Vagina (tissue), 2 donors: ENCODE measurements at places on chromosomes 6 and 20.

- no peak for DNase-seq
These were observed 61.5 kb upstream of the GGTLC1 start for GRCh38 chr20:24050119-24050518.

- DNase-seq, result no peak
These were observed 17.8 kb upstream of the TCF21 start for GRCh38 chr6:133871131-133871530.

- DNase-seq, result no peak
These were observed 59.1 kb upstream of the PRDM1 start for GRCh38 chr6:106026748-106027715.

- DNase-seq, result no peak
These were observed 172.4 kb downstream of the PLCB4 start for GRCh38 chr20:9241232-9241692.

DNA sequence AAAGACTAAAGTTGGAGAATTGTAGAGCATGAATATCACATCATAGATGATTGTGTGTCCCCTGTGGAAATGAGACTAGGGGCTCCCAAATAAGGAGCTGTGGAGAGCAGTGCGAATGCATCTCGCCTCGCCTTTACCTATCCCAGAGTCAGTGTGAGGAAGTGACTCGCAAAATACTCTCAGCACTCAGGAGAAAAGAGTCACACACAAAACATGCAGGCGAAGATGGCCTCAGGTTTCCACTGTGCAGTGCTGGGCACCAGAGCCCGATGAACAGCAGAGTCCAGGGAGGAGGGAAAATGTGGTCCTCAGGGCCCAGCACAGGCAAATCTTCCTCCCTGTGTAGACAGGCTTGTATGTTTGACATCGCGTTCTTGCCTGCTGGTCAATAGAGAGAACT is 126.5 kb upstream of the AFDN start:
- no peak for DNase-seq

- DNase-seq, result no peak
These were observed 171.4 kb upstream of the SYNDIG1 start for GRCh38 chr20:24297993-24298392.

- DNase-seq, result no peak
These were observed 7.1 kb downstream of the BMP7 start for GRCh38 chr20:57259121-57259937.

DNA sequence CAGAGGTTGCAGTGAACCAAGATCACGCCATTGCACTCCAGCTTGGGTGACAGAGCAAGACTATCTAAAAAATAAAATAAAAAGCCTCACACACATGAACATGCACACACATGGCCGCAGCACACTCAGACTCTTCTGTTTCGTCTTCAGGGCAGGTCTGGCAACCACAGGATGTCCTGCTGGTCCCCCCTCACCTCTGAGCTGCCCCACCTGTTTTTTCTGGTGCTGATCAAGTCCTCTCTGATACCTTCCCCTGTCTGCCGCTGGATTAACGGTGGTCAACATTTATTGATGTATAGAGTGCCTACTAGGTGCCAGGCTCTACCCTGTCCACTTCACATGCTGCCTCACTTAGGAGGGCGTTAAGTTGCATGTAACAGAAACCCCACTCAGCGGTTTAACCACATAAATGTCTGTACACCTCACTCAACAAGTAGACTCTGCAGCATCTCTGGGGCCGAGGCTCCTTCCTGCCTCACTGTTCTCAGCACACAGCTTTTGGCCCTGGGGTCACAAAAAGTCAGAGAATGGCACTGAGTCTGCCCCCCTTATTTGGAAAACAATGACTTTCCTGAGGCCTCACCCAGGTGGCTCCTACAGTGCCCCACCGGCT is 4.5 kb upstream of the AP5S1 start:
- no peak for DNase-seq

DNA sequence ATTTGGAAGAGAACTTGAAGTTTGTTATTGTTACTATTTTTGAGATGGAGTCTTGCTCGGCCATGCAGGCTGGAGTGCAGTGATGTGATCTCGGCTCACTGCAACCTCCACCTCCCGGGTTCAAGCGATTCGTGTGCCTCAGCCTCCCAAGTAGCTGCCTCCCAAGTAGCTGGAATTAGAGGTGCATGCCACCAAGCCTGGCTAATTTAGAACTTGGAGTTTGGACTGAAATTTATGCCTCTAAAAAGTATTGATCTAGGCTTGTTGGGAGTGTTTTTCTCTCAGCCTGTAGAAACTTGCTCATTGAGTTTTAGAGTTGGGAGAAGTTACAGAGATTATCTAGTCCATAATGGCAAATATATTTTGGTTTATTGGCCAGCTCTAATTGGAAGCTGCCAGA is 4.1 kb downstream of the ITCH start:
- no peak for DNase-seq

- no peak for DNase-seq
These were observed 230.2 kb downstream of the PTPRK start for GRCh38 chr6:128290221-128290620.

DNA sequence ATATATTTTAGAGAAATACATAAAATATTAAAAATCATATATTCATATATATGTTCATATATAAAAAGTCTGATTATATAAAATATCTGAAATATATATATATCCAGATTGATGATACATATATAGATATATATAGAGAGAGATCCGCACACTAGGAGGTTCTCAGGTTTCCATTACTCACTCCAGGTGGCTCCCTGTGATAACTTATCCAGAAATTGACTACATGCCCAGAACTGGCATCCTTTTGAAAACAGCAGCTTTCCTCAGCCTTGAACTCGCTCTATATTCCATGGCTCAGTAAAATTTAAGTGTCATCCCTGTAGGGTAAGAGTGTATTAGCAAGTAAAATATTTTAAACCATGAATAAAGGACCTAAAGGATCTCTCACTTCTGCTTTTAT is 206.8 kb downstream of the TINAG start:
- no peak for DNase-seq

- DNase-seq, result no peak
These were observed 230.4 kb downstream of the CLVS2 start for GRCh38 chr6:123226398-123226797.

- no peak for DNase-seq
These were observed 23.3 kb downstream of the BCAS1 start for GRCh38 chr20:54047048-54047447.

- DNase-seq, result no peak
These were observed 32.9 kb downstream of the PTCHD4 start for GRCh38 chr6:48078120-48078519.

GRCh38 chr6:89021629-89022028 is 58.2 kb upstream of the RNGTT start:
- DNase-seq, result no peak

GRCh38 chr6:122789182-122790027 is at the start of gene SMPDL3A:
SMPDL3A (plus strand) TSS chr6:122789258; CDS start chr6:122789347, 89 bp downstream.
- DNase-seq, result no peak

DNA sequence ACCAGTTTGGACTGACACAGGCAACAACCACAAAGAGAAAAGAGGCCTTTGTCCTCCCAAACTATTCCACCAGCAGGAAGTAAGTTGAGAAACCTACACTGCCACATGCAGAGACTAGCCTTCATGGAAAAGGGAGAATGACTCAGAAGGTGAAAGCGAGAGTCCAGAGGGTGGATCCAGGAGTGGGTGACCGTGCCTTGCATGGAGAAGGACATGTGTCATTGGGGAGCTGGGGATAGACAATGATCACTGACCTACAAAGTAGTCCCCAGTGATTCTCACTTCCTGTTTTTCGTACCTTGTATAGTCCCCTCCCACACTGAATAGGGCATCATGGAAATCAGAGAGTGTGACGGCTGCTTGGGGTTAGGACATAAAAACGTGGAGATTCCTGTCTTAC is 91.9 kb downstream of the MYLK4 start:
- DNase-seq, result no peak

DNA sequence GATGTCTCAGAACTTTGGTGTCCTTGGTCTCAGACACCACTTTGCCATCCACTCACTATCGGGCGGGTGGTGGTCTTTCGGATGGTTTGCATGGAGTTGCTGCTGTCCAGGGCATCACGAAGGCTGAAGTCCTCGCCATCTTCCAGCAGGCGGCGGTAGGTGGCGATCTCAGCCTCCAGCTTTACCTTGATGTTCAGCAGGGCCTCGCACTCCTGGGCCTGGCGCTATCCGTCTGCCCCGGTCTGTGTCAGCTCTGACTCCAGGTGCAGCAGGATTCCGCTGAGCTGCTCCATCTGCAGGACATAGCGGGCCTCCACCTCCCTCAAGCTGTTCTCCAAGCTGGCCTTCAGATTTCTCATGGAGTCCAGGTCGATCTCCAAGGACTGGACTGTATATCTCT is 36.0 kb downstream of the ZNF311 start:
- DNase-seq, result no peak

DNA sequence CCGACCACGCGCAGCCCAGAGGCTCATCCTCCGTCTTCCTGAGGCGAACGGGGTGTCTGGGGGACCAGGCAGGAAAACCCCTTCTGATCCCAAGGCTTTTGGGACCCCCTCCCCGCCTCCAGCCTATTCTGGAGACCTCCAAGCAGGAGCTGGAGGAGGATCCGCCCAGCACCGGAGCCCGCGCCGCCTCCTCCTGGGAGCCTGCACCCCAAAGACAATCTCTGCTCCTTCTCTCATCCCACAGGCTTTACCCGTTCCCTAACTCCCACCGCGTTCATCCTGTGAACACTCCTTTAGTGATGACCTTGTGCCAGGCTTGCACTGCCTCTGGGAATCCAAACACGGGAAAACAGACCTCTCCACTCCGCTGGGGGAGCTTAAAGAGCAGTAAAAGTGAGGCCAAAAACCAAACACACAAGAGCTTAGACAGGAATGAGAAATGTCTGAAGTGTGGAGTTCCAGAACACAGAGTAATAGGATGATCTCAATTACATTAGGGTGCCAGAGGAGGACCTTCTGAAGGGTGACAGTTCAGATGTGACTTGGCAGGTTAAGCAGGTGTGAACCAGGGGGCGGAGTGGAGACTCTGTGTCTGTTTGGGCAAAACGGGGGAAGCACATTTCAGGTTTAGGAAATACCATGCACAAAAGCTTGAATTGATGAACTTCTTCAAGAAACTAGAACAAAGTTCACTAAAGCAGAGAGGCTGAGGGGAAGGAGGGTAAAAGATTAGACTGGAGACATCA is 7.6 kb downstream of the HLA-DRB5 start:
- no peak for DNase-seq

GRCh38 chr20:4192378-4193068 is 177.2 kb upstream of the RNF24 start:
- no peak for DNase-seq

DNA sequence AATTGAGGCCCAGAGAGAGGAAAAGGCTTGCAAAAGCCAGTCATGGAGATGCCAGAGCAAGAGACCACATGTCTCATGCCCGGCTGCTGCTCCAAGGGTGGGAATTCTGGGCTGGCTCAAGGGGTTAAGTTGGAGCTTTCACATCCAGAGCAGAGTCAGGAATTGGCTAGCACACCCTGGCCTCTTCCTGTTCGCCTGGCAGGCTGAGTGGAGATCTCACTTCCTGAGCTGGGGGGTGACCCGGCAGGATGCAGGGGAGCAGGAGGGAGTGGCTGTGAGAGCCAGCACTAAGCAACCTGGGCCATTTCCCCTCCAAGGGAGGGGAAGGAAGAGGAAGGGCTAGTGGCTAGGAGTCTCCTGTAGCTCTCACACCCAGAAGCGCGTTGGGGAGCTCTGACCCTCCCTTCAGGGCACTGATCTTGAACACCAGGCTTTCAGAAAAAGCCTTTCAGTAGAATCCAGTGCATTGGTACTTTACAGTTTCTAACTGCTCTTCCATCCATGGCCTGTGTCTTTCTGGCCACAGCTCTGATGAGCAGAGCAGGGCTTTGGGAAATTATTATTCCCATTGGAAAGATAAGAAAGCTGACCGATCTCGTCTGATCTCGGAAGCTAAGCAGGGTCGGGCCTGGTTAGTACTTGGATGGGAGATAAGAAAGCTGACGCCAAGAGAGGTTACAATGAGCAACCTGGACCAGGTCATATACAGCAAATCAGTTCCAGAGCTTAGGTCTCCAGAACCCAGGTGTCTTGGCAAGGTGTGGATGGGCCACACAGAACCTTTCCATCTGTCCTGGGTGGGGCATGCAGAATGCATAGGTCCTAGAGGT is 2.2 kb upstream of the CCM2L start:
- DNase-seq, result no peak

DNA sequence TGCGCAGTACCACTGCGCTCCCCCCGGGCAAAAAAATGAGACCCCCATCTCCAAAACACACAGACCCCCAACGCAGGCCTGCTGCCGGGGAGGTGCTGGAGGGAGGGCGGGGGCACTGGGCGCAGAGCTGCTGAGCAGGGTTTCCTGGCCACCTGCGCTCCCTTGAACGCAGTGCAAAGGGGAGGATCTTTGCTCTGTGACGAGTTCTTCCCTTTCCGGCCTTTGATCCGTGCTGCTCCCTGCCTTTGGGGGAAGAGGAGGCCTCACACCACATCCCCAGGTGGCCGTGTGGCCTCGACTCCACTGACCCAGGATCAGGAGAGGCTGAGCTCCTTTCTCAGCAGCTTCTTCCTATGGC is 8.9 kb upstream of the COL20A1 start:
- DNase-seq, result no peak
